ENCODE measurements at places on chromosomes 5 and 9.

DNA sequence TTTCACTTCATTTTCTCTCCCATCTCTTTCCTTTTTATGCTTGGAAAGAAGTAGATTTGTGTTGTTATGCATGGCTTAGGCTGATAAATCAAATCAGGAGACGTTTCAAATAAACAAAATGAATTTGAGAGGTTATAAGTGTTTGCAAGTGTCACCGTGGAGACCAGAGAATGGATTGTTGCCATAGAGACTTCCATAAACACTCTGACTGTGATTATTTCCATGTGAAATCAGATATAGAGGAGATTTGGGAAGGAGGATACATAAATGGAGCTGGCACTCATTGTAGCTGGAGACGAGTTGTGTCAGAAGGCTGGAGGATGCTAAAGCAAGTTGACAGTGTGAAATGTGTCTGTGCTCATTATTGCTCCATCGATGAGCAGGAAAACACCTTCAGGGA lies 84.2 kb upstream of the PCSK1 start:
- no peak for DNase-seq

GRCh38 chr5:75992753-75993152 lies 90.4 kb upstream of the SV2C start:
- no peak for DNase-seq

DNA sequence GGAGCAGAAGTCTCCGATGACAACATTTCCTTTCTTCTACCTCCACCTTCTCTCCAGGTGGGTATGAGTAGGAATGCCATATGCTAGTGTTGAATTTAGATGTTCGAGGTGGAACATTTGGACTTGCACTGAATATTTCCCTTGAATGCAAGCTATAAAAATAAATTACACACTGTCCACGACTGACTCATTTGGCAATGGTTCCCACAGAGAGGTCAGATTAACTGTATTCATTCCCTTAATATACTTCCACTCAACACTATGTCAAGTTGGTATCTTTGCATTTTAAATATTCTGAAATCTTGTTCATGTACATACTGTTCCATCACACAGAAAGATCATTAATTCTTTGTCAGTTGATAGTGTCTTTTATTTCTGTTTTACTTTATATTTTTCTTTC lies 222.6 kb upstream of the PIK3R1 start:
- no peak for DNase-seq

DNA sequence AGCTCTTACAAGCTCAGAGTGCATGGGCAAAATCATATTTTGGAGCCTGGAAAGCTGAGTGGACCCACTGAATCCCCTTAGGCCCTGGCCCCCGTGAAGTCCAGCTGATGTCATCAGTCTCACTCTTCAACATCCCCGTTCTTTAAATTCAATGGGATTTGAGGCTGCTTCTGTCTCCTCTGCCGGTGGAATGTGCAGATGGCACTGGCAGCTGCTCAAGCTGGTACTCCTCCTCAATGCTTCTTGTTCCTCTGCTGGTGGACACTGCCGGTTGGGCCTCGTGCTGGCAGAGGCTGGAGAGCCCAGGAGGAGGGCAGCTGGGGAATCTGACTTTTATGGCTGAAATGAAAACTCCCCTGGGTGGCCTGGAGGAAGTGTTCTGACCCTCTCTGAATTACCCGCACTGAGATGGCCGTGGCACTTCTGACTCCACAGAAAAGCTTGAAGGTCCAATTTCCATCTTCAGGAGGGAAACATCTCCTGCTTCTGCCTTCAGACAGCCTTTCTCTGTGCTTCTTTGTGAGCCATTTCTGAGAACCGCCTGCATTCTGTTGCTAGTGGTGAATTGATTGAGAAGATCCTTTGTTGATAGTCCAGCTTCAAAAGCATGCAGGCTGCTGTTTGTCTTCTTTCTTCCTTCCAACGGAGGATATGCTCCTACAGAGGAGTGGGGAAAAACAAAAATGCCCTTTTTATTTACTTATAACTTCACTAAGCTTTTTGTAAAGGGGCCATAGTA lies 298.9 kb downstream of the TMEM38B start:
- DNase-seq = no peak

- no peak for DNase-seq
These were observed 7.9 kb upstream of the CARD19 start for GRCh38 chr9:93087971-93088655.

- no peak for DNase-seq
These were observed 22.8 kb downstream of the ANXA1 start for GRCh38 chr9:73174330-73174980.
